ENCODE measurements at places on chromosomes 3 and 15.
A peak's percentile ranks its signal among the peaks of the same experiment; 100 is the strongest.

GRCh38 chr15:27449941-27450340 lies 479.0 kb downstream of the GABRG3 start:
- DNase-seq, result no peak
- H3K4me3 ChIP-seq, result no peak overlapping the region
- no peaks in the 10 kb centered on the region for H3K4me1 ChIP-seq
- H3K27me3 ChIP-seq, result no peaks in the 10 kb centered on the region
- no peak overlapping the region for H3K27ac ChIP-seq

- peak overlapping the region; percentile 81 for H3K4me3 ChIP-seq
- DNase-seq, result no peak
- H3K4me1 ChIP-seq, result peaks cover 23% of the 10 kb centered on the region
- no peak overlapping the region for H3K27ac ChIP-seq
Measured at GRCh38 chr3:13876451-13877100, 3.3 kb downstream of the WNT7A start.

DNA sequence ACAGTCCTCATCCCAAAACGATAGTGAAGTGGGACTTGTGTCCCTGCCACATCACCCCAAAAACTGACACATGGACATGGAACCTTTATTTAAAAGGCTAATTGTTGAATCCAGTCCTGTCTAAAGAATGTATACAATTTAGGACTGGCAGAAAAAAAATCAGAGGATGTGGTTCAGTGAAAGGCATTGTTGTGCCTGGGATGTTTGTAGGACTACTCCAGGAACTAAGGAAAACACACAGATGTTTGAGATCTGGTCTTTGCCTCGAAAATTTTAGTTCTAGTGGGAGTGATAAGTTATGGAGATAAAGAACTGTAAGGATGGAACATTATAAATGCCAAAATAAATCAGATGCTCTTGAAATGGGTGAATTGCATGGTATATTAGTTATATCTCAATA lies 27.2 kb downstream of the VGLL4 start:
- peaks cover 96% of the 10 kb centered on the region for H3K4me1 ChIP-seq
- no peak overlapping the region for H3K27ac ChIP-seq
- no peaks in the 10 kb centered on the region for H3K36me3 ChIP-seq
- H3K27me3 ChIP-seq, result no peaks in the 10 kb centered on the region
- no peak for DNase-seq

DNA sequence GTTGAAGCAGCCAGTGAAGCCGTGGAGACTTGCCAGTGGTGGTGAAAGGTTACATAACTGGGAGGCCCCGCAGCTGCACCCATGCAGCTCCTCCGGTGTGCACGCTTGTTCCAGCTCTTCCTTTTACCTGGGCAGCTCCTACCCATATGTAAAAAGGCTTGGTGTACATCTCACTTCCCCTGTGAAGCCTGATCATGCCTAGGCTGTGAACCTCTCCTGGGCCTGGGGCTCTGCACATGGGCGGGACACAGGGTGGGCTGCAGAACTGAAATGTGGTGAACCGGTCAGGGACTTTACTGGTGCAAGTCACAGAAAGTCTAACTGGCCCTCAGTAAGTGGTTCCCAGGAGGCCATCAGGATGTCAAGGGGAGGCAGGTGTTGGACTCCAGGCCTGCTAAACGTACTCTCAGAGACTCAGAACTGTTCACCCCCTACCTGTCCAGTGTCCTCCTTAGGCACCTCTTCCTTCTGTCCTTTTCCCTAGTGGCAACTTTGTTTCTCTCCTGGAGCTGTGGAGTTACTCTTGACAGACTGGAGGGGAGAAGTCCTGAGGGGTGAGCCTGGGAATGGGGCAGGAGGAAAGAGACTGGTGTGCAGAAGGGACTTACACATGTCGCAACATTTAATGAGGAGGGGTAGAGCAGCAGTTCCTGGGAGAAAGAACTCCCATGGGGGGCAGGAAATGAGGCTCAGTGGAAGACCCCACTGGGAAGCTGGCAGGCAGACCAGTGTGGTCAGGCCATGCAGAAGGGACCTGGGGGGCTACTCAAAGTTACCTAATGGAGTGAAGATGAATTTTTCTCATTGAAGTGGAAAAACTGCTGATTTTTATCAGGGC lies 148.1 kb downstream of the EEFSEC start:
- DNase-seq, result no peak

GRCh38 chr3:16908896-16909295 lies 24.1 kb downstream of the PLCL2 start:
- no peaks in the 10 kb centered on the region for H3K4me1 ChIP-seq
- no peak for DNase-seq
- no peaks in the 10 kb centered on the region for H3K36me3 ChIP-seq
- H3K4me3 ChIP-seq, result no peak overlapping the region
- no peaks in the 10 kb centered on the region for H3K27me3 ChIP-seq

DNA sequence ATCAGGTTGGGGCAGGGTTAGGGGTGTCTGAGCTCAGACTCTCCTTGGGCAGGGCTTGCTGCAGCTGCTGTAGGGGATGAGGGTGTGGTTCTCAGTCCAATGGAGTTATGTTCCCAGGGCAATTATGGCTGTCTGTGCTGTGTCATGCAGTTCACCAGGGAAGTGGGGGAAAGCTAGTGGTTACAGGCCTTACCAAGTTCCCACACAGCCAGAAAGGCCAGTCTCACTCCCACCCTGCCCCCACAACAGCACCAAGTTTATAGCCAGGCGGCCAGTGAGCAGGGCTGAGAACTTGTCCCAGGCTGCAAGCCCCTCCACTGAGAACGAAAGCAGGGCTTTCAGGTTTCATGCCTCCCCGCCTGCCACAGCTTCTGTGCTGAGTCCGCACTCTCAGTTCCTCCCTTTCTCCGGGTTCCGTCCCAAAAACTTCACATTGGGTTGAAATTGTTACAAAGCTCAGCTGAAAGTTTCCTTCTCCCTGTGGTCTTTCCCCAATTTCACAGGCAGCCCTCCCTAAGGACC lies 19.6 kb upstream of the CPOX start:
- H3K27ac ChIP-seq, result no peak overlapping the region
- H3K27me3 ChIP-seq, result no peaks in the 10 kb centered on the region
- peaks cover 16% of the 10 kb centered on the region for H3K4me1 ChIP-seq
- peaks cover 4% of the 10 kb centered on the region for H3K36me3 ChIP-seq

GRCh38 chr3:37501571-37502313 lies 327.4 kb upstream of the LRRFIP2 start:
- no peak overlapping the region for H3K4me3 ChIP-seq
- peaks cover 34% of the 10 kb centered on the region for H3K4me1 ChIP-seq
- peaks cover 7% of the 10 kb centered on the region for H3K36me3 ChIP-seq
- H3K27ac ChIP-seq, result no peak overlapping the region

DNA sequence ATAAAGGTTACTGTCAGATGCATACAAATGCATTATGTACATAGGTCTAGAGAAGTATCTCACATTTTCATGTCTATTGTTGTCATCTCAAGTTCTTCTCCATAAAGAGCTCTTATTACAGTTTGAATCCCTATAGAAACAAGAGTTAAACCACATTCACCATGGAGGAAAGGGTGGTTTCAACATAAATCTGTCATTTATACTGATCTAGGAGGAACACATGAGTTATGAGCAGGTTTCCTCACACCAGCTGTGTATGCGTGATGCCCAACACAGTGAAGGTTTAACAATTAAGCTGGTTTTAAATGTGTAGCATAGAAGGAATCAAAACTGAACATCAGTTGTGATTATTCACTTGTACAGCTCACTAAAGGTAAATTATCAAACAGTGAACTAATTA lies 251.7 kb downstream of the KCNMB2 start:
- H3K4me3 ChIP-seq, result no peak overlapping the region
- peaks cover 21% of the 10 kb centered on the region for H3K4me1 ChIP-seq
- peaks cover 6% of the 10 kb centered on the region for H3K36me3 ChIP-seq
- no peaks in the 10 kb centered on the region for H3K27me3 ChIP-seq
- DNase-seq, result no peak

- no peak overlapping the region for H3K27ac ChIP-seq
- no peak overlapping the region for H3K4me3 ChIP-seq
- H3K4me1 ChIP-seq, result no peaks in the 10 kb centered on the region
Measured at GRCh38 chr3:119590706-119591105, 7.0 kb upstream of the PLA1A start.

DNA sequence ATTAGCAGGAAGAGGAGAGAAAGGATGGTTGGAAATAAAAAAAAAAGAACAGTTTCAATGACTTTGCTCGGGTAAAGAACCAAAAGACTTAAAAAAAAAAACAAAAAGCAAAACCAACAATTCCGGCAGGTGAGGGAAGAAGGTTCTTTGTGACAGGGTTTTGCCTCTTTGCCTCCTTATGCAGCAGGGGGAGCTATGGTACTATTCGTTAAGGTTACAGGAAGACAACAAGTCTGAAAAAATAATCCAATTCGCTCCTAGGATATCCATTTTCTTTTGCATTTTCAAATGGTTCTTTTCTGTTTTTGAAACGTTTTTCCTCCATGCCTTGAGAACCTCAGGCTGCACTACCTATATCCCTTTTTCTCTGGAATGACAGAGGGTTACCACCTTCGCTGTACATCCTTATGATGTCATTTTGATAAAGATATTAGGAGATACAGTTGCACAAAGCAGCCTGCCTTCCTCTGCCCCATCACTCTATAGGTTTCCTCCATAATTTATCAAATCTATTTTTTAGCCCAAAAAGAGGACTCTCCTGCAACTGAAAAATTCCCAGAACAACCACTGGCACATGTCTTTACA lies 55.0 kb downstream of the CFAP20DC start:
- H3K4me1 ChIP-seq, result peaks cover 7% of the 10 kb centered on the region
- H3K4me3 ChIP-seq, result no peak overlapping the region
- no peaks in the 10 kb centered on the region for H3K36me3 ChIP-seq
- H3K27ac ChIP-seq, result no peak overlapping the region

- no peak overlapping the region for H3K27ac ChIP-seq
- no peaks in the 10 kb centered on the region for H3K27me3 ChIP-seq
- no peak for DNase-seq
- H3K4me1 ChIP-seq, result peaks cover 41% of the 10 kb centered on the region
- peaks cover 19% of the 10 kb centered on the region for H3K36me3 ChIP-seq
- no peak overlapping the region for H3K4me3 ChIP-seq
Measured at GRCh38 chr3:181326637-181327223, 337.2 kb upstream of the DNAJC19 start.

DNA sequence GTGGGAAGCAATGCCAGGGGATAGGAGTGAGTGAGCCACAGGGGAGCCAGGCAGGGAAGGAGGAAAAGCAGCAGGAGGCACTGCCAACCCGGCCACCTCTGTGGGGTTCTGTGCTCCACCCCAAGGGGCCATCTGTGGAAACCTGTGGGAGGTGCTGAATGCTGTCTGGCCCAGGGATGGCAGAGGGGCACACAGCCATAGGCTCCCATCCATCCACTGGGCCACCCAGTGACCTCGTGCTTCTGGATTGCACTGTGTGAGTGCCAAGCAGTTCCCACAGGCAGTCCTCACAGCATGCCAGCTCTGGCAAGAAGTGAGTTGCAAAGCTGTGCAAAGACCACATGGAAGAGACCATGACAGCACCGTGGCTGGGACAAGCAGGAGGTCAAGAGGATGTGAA lies 27.5 kb downstream of the DNAJB8 start:
- H3K27me3 ChIP-seq, result peaks cover 80% of the 10 kb centered on the region
- no peak for DNase-seq
- H3K36me3 ChIP-seq, result no peaks in the 10 kb centered on the region
- no peak overlapping the region for H3K27ac ChIP-seq
- no peaks in the 10 kb centered on the region for H3K4me1 ChIP-seq

GRCh38 chr3:160956785-160957184 lies 148.4 kb downstream of the B3GALNT1 start:
- peaks cover 5% of the 10 kb centered on the region for H3K4me1 ChIP-seq
- H3K4me3 ChIP-seq, result no peak overlapping the region
- H3K27ac ChIP-seq, result no peak overlapping the region
- H3K27me3 ChIP-seq, result no peaks in the 10 kb centered on the region
- H3K36me3 ChIP-seq, result no peaks in the 10 kb centered on the region

DNA sequence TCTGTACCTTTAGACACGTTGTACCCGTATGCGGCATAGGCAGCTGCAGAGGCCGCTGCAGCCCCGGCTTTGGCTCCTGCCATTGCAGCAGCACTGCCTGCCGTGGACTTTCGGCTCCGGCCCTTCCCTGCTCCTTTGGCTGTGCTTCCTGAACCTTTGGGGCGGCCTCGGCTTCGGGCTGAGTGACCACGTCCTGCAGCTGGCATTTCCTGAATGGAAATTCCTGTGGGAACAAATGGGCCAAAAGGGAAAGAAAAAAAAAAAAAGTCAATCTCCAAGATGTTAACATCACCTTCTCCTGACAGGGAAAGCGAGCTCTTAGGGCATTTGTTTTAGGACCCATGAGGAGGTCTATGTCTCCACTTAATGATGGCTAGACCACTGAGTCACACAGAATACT lies 29.6 kb downstream of the CHAC1 start:
- H3K27ac ChIP-seq, result no peak overlapping the region
- H3K4me1 ChIP-seq, result no peaks in the 10 kb centered on the region
- DNase-seq, result no peak
- peaks cover 9% of the 10 kb centered on the region for H3K36me3 ChIP-seq
- H3K27me3 ChIP-seq, result no peaks in the 10 kb centered on the region

- no peaks in the 10 kb centered on the region for H3K36me3 ChIP-seq
- no peak overlapping the region for H3K4me3 ChIP-seq
- H3K27ac ChIP-seq, result no peak overlapping the region
- peaks cover 31% of the 10 kb centered on the region for H3K4me1 ChIP-seq
- DNase-seq, result no peak
Measured at GRCh38 chr15:94075349-94075748, 156.0 kb upstream of the MCTP2 start.

DNA sequence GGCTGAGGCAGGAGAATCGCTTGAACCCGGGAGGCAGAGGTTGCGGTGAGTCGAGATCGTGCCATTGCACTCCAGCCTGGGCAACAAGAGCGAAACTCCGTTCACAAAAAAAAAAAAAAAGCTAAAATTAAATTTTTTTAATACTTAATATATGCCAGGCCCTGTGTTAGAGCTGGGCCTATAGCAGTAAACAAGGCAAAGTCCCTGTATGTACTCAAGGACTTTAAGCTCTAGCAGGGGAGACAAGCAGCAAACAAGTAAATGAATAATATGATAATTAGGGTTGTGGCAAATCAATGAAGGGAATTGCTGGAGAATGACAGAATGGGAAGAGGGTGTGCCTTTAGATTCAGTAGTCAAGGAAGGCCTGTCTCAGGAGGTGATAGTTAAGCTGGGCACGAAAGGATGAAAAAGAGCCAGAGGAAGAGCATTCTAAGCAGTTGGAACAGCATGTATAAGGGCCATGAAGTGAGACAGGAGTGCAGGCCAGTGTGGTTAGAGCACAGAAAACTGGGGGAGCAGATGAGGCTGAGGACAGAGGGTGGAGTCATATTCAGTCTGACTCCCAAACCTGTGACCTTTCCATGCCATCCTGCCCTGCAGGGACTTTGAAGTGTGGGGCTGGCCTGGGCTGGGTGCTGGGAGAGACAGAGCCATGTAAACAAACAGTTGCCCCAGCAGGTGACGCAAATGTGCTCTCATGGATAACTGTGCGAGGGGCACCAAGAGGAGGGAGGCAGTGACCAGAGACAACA lies 6.6 kb upstream of the RAF1 start:
- no peak overlapping the region for H3K4me3 ChIP-seq
- no peak for DNase-seq
- H3K36me3 ChIP-seq, result no peaks in the 10 kb centered on the region
- H3K4me1 ChIP-seq, result peaks cover 9% of the 10 kb centered on the region
- no peaks in the 10 kb centered on the region for H3K27me3 ChIP-seq

Measured in neural crest cell (in vitro differentiated cells).